Naive B cell (primary cell): ENCODE measurements at places on chromosomes 2 and 18.

DNA sequence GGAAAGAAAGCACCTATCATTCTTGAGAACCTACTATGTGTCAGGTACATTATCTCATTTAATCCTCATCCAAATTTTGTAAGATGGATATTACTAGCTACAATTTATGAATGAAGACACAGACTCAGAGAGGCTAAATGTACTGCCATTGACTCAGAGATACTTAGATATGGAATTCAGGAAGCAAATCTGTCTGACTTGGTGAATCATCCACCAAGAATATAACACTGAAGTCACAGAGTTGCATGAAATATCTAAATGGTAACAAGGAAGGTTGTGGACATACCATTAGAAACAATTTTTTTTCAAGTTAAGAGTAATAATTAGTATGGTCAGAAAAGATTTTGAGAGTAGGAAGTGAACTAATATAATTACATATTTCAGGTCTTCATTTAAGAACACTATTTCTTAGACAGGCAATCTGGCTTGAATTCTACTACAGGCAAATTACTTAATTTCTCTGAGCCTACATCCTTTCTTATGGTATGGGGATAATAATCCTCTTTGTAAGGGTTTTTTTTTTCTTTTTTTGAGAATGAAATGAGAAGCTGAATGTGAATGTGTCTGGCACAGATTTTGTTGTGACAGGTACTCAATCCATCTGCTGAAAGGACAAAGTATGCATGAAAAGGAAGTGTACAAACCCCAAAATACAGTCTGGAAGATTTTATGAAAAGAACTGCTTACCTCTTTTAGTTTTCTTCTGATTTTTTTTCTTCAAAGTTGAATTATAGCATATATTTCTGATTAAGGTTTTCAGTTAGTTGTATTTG, 14.8 kb upstream of the C2orf66 start:
- no peak for DNase-seq

- no peak for DNase-seq
Measured at GRCh38 chr18:41732356-41732755, 222.7 kb upstream of the PIK3C3 start.

DNA sequence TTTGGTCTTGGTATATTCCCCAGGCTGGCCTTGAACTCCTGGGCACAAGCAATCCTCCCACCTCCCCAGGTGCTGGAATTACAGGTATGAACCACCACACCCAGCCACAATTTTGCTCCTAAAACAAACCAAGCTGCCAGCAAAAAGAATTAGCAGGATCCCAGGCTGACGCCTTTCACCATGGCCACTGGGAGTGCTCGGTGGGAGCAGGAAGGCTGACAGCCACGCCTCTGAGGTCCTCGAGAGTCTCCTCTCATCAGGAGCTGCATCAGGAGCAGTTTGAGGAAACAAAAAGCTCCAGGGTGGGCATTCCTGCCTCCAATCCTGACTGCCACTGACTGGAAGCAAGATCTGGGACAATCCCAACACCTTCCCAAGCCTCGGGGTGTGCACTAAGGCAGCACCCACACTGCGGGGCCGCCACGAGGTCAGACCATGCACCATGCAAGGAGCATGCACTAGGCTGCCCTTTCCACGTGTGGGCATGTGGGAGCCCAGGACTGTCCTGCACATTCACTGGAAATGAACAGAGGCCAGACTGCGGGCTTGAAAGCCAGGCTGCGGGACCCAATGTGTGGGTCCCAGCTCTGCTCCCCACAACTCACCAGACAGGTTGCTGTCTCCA, 51.4 kb downstream of the TFCP2L1 start:
- DNase-seq: no peak

DNA sequence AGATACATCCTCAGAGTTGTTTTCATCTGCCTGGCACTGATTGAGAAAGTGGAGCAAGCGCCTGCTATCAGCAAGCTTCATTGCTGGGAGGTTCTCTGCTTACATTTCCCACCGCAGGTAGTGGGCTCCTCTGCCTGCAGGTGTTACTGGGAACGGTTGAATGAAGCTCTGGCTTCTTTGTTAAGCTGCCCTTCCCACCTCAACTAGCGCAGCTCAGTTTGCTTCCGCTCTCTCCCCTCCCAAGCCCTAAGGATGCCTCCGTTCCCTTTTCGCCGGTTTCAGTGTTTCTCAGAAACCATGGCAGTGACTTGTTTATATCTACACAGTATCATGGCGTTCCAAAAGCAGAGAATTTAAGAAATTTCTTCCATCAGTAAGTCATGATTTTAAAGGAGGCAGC, 72.2 kb upstream of the B3GNT7 start:
- no peak for DNase-seq

- no peak for DNase-seq
Measured at GRCh38 chr18:22307528-22307927, 110.2 kb downstream of the CTAGE1 start.
